ENCODE measurements at places on chromosomes 12 and 14. TPM values are rescaled to one million over a fixed set of nuclear protein-coding genes. Genes with fewer than 3 reads are reported as not detected.

The RTL1 gene
- not detected for total RNA-seq

DNA sequence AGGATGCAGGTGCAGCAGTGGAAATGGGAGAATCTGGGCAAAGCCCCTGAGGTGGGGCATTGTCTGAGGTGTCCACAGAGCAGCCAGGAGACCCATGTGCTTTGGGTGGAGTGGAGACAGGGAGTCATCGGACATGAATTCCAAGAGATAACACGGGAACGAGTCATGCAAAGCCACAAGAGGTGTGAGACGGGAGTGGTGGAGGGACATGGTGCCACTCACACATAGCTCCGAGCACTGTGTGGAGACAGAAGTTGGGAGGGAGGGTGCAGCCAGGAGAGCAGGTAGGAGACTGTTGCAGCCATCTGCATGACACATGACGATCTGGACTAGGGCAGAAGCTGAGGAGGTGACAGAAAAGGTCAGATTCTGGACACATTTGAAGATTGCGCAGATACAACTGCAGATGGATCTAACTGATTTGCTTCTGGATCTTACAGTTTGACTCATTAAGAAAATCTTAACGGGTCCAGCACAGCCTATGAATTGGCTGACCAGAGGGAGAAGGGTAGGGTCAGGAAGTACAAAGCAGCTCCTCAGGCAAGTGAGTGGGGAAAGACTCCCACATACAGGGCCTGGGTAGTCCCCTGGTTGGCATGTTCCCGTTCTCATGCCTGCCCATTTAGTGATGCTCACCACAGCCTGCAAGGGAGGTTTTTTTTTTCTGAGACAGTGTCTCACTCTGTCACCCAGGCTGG lies 379.8 kb downstream of the FUT8 start:
- no peaks in the 10 kb centered on the region for H3K27me3 ChIP-seq
- H3K4me3 ChIP-seq, result no peak overlapping the region
- DNase-seq, result no peak
- no peak overlapping the region for H3K27ac ChIP-seq
- H3K36me3 ChIP-seq, result no peaks in the 10 kb centered on the region

GRCh38 chr14:99633141-99633540 lies 11.8 kb upstream of the HHIPL1 start:
- H3K27ac ChIP-seq, result no peak overlapping the region
- no peaks in the 10 kb centered on the region for H3K4me1 ChIP-seq
- no peaks in the 10 kb centered on the region for H3K27me3 ChIP-seq
- H3K36me3 ChIP-seq, result no peaks in the 10 kb centered on the region
- no peak for DNase-seq

GRCh38 chr12:56129942-56130495 lies 2.0 kb downstream of the ESYT1 start:
- H3K27ac ChIP-seq, result no peak overlapping the region
- H3K4me1 ChIP-seq, result peaks cover 17% of the 10 kb centered on the region
- no peaks in the 10 kb centered on the region for H3K27me3 ChIP-seq

The ART4 gene
- total RNA-seq, result not detected

DNA sequence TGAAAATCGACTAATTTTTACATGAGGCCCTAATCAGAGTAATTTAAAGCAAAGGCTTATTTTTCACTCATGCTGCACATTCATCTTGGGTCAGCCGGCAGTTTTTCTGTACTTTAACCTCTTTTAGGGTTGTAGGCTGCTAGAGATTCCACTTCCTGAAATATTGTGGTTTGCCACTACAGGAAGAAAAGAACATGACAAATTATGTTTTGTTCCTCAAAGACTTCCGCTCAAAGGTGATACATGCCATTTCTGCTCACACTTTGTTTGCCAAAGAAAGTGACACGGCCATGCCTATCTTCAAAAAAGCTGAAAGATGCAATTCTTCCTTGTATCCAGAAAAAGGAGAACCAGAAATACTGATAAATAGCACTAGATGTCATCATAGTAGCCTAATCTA lies 183.4 kb upstream of the PPFIA2 start:
- no peak overlapping the region for H3K4me3 ChIP-seq
- no peaks in the 10 kb centered on the region for H3K36me3 ChIP-seq
- no peaks in the 10 kb centered on the region for H3K4me1 ChIP-seq

The PTGDR gene
- 0.23 TPM for total RNA-seq

DNA sequence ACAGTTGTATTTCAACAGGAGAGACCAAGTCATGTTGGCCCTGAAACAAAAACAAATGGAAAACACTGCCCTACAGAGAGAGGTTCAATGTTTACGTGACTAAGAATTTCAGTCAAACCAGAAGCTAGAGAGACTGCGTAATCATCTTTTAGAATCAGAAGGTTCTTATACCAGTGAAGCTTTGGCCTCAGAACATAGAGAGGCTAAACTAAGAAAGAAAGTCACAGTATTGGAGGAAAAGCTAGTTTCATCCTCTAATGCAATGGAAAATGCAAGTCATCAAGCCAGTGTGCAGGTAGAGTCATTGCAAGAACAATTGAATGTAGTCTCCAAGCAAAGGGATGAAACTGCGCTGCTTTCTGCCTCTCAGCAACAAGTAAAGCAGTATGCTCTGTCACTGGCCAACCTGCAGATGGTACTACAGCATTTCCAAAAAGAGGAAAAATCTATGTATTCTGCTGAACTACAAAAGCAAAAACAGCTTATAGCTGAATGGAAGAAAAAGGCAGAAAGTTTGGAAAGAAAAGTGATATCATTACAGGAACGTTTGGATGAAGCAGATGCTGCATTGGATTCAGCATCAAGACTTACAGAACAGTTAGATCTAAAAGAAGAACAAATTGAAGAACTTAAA lies 32.5 kb upstream of the NUAK1 start:
- no peak overlapping the region for H3K4me3 ChIP-seq
- no peak overlapping the region for H3K27ac ChIP-seq
- H3K4me1 ChIP-seq, result 0 out of 2 replicates have a peak, but pooled peaks cover 4% of the 10 kb centered on the region
- no peaks in the 10 kb centered on the region for H3K27me3 ChIP-seq
- no peaks in the 10 kb centered on the region for H3K36me3 ChIP-seq

GRCh38 chr12:115700896-115701465 lies 576.5 kb downstream of the MED13L start:
- no peaks in the 10 kb centered on the region for H3K36me3 ChIP-seq
- no peak overlapping the region for H3K27ac ChIP-seq
- no peaks in the 10 kb centered on the region for H3K27me3 ChIP-seq
- no peaks in the 10 kb centered on the region for H3K4me1 ChIP-seq
- no peak for DNase-seq

The CABP1 gene
- total RNA-seq, result 5.2 TPM

The EPYC gene
- not detected for total RNA-seq

GRCh38 chr14:71022939-71023338 lies 115.7 kb downstream of the PCNX1 start:
- H3K4me1 ChIP-seq, result no peaks in the 10 kb centered on the region
- peaks cover 7% of the 10 kb centered on the region for H3K36me3 ChIP-seq

DNA sequence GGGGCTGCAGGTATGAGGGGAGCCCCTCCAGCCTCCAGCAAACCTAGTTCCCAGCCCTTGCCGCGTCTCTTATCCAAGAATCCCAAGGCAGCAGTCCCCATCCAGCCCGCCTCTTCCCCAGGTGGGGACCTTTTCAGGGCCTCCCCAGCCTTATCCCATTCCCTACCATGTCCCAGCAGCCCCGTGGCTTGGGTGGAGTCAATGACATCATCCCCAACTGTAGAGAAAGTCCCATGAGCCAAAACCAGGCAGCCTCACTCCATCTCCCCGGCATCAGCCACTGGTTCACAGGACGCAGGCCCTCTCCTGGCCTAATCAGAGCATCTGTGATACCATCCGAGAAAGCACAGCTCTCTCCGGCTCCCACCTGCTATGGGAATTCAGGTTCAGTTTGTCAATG lies 131.0 kb downstream of the NCOR2 start:
- H3K36me3 ChIP-seq, result no peaks in the 10 kb centered on the region
- H3K4me1 ChIP-seq, result peaks cover 13% of the 10 kb centered on the region
- H3K4me3 ChIP-seq, result no peak overlapping the region
- no peak overlapping the region for H3K27ac ChIP-seq

DNA sequence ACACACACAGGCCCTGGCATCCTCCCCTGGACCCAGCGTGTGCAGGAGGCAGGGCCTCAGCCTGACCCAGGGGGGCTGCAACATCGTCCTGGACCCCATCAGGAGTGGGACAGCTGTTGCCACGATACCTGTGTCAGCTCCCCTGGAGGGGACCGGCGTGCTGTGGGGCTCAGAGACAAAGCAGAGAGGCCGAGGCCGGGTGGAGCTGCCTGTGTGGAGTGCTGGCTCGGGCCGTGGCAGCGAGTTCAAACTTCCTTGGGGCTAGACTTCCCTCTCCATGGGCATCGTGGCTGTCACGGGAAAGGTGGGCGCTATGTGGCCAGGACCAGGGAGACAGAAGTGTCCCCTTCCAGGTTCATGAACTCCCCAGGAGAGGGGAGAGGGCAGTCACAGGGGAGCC lies 155.0 kb upstream of the SFSWAP start:
- H3K4me3 ChIP-seq, result no peak overlapping the region
- no peak for DNase-seq
- peaks cover 23% of the 10 kb centered on the region for H3K4me1 ChIP-seq
- H3K36me3 ChIP-seq, result no peaks in the 10 kb centered on the region
- no peak overlapping the region for H3K27ac ChIP-seq

The PTCSC3 gene
- total RNA-seq, result not detected

GRCh38 chr12:54222609-54223008 lies 33.8 kb upstream of the SMUG1 start:
- DNase-seq, result no peak
- no peak overlapping the region for H3K27ac ChIP-seq
- H3K4me3 ChIP-seq, result no peak overlapping the region
- H3K27me3 ChIP-seq, result peaks cover 16% of the 10 kb centered on the region
- H3K36me3 ChIP-seq, result no peaks in the 10 kb centered on the region

GRCh38 chr14:32224737-32225377 lies 21.8 kb upstream of the RNU6-8 start:
- H3K4me1 ChIP-seq, result no peaks in the 10 kb centered on the region
- peak; percentile 30 for DNase-seq
- no peaks in the 10 kb centered on the region for H3K36me3 ChIP-seq

DNA sequence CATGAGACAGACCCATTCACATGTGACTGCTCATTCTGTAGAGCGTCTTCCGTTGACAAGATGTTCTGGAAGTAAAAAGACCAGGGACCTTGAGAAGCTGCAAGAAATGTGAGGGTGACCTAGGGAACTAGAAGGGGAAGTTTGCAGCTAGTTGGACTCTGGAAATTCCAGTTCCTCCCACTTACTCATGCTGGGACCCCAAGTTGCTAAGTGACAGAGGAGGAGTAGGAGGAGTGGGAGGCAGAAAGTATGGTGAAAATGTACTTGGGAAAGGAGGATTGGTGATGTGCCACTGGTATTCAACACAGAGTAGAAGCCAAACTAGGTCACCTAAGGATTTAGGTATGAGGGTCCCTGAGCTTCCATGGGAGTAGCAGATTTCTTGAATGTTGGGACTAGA lies 132.4 kb downstream of the KCNA5 start:
- H3K27me3 ChIP-seq, result no peaks in the 10 kb centered on the region
- H3K4me3 ChIP-seq, result no peak overlapping the region
- H3K4me1 ChIP-seq, result peaks cover 6% of the 10 kb centered on the region
- H3K36me3 ChIP-seq, result no peaks in the 10 kb centered on the region
- no peak for DNase-seq

DNA sequence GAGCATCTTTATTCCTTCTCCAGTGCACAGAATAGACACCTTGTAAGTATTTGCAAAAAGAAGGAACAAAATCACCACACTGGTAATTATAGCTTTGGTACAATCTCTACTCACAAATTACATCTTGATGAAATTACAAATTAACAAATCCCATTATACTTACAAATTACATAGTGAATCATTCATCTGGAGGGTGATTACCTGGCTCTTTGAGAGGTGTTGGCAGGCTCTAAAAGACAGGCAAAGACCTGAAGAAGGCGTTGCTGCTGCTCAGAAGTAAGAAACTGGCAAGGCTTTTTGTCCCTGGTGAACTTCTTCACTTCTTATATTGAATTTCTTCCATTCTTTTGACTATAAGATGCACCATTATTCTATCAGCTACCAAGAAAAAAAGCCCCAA lies 21.7 kb upstream of the LMNTD1 start:
- no peak for DNase-seq
- H3K4me3 ChIP-seq, result no peak overlapping the region
- no peaks in the 10 kb centered on the region for H3K4me1 ChIP-seq
- H3K36me3 ChIP-seq, result no peaks in the 10 kb centered on the region

GRCh38 chr14:50008974-50009373 lies 107.4 kb downstream of the VCPKMT start:
- no peak overlapping the region for H3K4me3 ChIP-seq
- H3K4me1 ChIP-seq, result no peaks in the 10 kb centered on the region
- H3K27ac ChIP-seq, result no peak overlapping the region

The TAS2R10 gene
- total RNA-seq, result 3.6 TPM

DNA sequence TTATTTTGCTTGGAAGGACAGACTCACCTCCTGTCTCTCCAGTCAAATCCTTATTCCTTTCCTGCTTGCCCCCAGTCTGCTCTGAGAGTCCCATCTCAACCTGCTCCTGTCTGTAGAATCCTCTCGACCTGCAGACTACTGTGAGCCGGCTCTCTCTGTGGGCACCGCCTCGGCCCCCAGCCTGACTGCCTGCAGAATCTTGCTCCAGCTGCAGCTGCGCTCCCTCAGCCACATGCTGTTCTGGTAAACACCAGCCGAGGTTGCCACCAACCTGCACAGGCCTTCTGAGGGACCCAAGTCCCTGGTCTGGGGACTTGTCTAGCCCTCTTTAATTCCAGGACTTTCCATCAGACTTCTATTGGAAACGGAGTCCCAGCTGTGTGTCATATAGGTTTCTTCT lies 44.8 kb upstream of the PRMT8 start:
- H3K36me3 ChIP-seq, result no peaks in the 10 kb centered on the region
- no peak overlapping the region for H3K27ac ChIP-seq
- H3K27me3 ChIP-seq, result no peaks in the 10 kb centered on the region

The GALNT6 gene
- total RNA-seq, result 20.2 TPM

- no peaks in the 10 kb centered on the region for H3K4me1 ChIP-seq
- no peaks in the 10 kb centered on the region for H3K36me3 ChIP-seq
- H3K27me3 ChIP-seq, result no peaks in the 10 kb centered on the region
- no peak overlapping the region for H3K4me3 ChIP-seq
Measured at GRCh38 chr12:5898874-5899273, 46.2 kb downstream of the ANO2 start.

The TAS2R43 gene
- total RNA-seq, result 2.6 TPM

The PDE3A gene
- total RNA-seq, result 9.2 TPM

GRCh38 chr14:29486132-29486531 lies 441.5 kb downstream of the PRKD1 start:
- H3K36me3 ChIP-seq, result no peaks in the 10 kb centered on the region
- no peaks in the 10 kb centered on the region for H3K4me1 ChIP-seq
- no peak for DNase-seq
- H3K4me3 ChIP-seq, result no peak overlapping the region
- no peak overlapping the region for H3K27ac ChIP-seq

DNA sequence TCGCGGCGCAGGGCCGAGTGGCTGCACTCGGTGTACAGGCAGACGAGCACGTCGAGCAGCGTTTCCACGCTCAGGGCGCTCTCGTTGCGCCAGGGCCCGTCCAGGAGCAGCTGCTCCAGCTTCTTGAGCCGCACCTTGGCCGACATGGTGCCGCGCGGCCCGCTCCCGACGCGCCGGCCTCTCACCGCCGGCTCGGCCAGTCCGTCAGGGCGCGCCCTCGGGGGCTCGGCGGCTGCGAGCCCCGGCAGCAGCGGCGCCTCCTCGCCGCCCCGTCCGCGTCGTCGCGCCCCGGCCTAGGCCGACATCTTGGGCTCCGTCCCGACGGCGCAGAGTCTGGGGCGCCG lies 349 bp downstream of the CDC42BPB start:
- DNase-seq, result no peak
- no peaks in the 10 kb centered on the region for H3K27me3 ChIP-seq
- peak overlapping the region; percentile 70 for H3K4me3 ChIP-seq
- H3K27ac ChIP-seq, result no peak overlapping the region
- H3K4me1 ChIP-seq, result peaks cover 14% of the 10 kb centered on the region

- H3K4me3 ChIP-seq, result peak overlapping the region; percentile 97
- no peaks in the 10 kb centered on the region for H3K36me3 ChIP-seq
- H3K4me1 ChIP-seq, result peaks cover 29% of the 10 kb centered on the region
- no peak overlapping the region for H3K27ac ChIP-seq
- peaks cover 38% of the 10 kb centered on the region for H3K27me3 ChIP-seq
- DNase-seq, result no peak
Measured at GRCh38 chr12:27331927-27332324, 710 bp upstream of the BMAL2 start.

All from GM23338 (cell line).